ENCODE measurements at places on chromosomes 1 and 21.

DNA sequence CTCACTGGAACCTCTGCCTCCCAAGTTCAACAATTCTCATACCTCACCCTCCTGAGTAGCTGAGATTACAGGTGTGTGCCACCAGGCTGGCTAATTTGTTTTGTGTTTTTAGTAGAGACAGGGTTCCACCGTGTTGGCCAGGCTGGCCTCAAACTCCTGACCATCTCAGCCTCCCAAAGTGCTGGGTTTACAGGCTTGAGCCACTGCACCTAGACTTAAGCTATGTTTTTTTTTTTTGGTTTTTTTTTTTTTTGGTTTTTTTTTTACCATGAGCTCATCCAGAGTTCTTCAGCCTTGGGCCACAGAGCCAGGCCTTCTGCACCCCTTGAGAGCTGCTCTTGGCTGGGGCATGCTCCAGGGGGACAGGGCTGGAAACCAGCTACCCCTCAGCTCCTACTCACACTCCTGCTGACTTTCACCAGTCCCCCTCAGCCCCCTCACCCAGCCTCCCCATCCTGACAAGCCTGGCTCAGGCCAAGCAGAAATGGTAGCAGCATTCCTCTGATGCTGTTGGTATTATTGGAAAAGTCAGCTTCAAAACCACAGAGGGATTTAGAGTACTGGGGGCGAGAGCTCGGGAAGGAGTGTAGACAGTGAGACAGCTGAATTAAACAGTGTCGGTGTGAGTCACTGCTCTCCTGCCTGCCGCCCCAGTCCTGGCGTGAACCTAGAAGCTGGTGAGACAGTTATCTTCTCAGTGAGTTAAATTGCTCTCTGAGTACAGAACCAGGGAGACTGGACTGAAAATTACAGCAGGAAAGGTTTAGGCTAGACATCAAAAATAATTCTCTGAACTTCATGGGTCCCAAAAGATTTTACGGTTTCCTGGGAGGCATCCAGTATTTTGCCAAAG is 63.7 kb downstream of the NAV1 start:
- peak; percentile 65 for DNase-seq

GRCh38 chr21:25987531-25987930 is 183.0 kb downstream of the APP start:
- no peak for DNase-seq

- DNase-seq: no peak
These were observed 9.5 kb upstream of the BTG2 start for GRCh38 chr1:203295796-203296195.

GRCh38 chr1:177627148-177627910 is 342.5 kb downstream of the SEC16B start:
- no peak for DNase-seq

- DNase-seq: peak; percentile 66
These were observed 103.5 kb upstream of the ZBTB40 start for GRCh38 chr1:22347854-22348760.

- DNase-seq: peak; percentile 13
These were observed 2.2 kb downstream of the LAD1 start for GRCh38 chr1:201396861-201397464.

DNA sequence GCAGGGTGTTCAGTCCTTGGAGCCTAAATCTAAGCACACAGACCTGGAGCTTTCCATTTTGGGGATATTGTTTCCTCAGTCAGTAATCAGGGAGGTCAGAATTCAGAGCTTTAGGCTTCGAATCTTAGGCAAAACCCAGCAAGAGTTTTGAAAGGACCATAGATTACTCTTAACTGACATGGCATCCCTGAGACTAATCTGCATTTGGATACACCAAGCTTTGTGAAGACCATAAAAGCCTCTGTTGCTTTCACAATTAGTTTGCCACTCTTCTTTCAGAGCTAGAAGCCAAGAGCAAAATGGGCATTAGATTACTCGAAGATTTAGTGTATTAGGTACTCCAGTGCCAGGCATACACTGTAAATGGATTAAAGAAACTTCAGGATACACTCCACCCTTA is 131.8 kb upstream of the GREM2 start:
- no peak for DNase-seq

DNA sequence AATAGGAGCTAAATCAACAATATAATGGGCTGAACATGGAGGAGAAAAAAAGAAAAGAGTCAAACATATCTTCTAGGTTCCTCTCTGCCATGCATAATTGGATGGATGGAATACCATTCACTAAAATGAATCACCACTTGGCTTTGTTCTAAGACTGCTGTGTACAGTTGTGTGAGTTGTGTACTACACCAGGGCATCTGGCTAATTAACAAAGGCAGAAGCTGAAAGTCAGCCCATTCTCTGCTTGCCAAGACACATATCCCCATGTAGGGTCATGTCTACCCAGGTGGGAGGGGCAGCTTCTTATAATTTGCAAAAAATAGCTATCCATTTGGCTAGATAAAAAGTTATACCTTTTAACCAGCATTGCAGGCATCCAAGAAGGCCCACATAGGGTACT is 21.0 kb downstream of the JUN start:
- no peak for DNase-seq

- DNase-seq: no peak
These were observed 7.5 kb downstream of the MINDY1 start for GRCh38 chr1:150999051-150999674.

DNA sequence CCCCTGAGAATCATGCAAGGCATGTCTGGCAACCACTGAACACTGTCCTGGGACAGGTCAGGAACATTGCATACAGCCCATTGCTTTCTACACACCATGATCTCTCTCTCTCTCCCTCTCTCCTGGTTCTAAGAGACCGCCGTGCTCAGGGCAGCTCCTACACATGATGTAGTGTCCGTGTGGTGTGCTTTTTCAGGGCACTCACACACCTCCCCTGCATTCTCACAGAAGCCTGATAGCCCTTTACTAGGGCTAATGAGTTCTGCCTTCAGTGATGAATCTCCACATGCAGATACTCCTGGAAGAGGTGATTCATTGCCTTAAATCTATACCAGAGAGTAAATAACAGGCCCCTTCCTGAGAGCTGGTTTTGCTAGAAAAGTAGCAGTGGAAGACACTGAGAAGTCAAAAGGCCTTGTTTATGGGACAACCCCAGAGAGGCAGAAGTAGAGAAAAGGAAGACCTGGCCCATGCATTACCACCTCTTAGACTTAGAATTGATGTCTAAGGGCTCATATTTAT is 7.2 kb upstream of the OLFML2B start:
- no peak for DNase-seq

- DNase-seq: no peak
These were observed 66.3 kb downstream of the CD58 start for GRCh38 chr1:116504308-116505156.

DNA sequence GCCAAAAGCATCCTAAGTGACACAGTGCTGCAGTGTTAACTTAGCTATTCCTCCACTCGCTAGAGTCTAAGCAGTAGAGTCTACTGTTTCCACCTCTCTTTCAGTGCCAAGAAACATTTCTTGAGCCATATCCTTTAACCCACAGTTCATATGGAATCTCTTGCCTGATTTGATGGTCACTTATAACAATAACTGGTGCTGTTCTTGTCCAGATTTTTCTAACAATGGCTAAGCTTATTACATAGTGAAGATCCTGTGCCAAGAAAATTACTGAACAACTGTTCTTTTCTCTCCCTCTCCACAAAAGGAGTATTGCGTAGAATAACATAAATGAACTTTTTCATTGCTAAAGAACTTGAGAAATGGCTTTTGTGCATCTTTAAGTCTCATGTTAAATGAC is 121.3 kb downstream of the CDC7 start:
- DNase-seq: no peak

DNA sequence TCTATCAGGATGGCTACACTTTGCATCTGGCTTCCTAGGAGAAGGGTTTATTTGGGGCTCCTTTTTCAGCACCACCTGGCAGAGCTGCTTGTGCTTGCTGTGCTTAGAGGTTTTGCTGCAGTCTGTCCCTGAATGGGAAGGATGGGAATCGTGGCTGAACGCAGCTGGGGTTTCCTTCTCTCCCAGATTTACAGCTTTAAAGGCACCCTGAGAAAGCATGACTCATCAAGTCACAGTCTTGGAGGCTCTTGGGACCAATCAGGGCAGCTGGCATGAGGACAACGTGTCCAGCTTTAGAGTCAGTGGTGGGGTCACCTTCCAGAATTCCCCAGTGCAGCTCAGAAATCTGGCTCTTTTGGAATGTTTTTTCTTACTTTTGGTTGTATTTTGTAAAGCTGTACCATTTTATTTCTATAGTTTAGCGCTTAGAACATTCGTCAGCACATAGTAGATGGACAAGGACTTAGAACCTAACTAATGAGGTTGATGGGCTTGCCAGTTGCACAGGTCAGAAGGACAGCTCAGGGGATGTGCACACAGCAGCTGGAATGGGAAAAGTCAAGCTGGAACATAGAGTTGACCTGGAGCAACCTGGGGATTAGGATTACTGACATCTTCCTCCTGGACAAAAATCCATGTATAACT is 222.6 kb downstream of the PRDM2 start:
- no peak for DNase-seq

DNA sequence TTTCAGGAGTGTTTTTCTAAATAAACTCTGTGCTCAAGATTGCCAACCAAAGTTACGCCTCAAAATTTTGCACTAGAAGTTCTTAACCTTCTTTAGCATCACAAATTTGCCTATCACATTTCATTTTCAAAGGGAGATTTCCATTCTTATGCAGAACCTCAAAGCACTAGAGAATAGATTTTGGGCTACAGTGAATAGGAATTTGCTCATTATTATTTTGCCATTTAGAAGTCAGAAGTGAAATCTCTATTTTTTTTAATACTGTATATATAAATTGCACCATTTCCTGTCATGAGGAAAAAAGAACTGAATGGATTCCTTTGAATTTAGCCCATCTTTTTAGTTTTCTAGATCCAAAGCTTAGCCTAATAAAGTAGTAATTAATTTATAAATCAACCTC is 796.4 kb downstream of the ADGRL2 start:
- no peak for DNase-seq

DNA sequence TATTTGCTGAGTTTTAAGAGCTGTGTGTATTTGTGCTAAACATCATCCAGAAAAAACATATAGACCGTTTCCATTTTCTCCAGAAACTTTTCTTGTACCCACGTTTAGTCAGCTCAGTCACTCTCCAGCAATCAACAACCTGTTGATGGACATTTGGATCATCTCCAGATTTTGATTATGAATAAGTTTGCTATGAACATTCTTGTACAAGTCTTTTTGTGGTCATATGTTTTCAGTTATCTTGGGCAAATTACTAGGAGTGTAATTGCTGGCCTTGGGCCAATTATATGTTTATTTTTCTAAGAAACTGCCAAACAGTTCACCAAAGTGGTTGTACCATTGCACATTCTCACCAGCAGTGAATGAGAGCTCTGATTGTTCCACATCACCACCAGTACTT is 221.8 kb downstream of the CENPF start:
- no peak for DNase-seq

- DNase-seq: no peak
These were observed 64.9 kb downstream of the RGS13 start for GRCh38 chr1:192700834-192701271.

DNA sequence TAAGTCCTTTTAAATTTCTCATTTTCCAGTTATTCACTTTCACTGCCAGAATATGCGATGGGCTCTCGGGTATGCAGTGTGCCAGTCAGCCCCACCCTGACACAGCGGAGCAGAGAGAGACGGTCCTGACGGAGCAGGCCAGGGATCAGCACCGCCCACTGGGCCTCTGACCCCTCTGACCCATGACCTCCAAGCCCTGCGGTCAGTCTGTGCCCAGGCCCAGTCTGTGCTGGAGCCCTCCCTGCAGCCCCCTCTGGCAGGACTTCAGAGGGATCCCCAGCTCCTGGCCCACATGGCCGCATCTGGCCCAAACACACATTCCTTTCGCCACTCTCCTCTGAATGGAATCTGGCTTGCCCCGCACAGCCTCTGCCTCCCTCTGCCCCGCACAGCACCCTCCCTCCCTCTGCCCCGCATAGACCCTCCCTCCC is 43.4 kb upstream of the COL6A2 start:
- DNase-seq: no peak
